ENCODE measurements at places on chromosomes 7 and 10.

DNA sequence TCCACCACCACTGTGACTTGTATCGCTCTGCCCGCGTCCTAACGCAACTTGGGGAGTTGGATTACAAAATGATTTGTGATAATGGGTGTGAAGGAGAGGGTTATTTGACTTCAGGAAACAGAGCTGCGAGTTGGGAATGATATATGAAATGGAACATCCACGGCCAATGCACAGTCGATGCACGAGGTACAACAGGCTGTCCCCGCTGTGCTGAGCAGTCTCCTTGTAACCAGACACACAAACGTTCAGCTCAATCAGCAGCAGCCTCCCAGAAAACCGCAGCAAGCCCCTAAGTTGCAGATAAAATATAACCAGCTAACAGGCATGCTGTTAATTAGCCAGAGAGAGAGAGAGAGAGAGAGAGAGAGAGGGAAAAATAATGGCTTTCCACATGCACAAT lies 332.7 kb upstream of the MGMT start:
- no peak for DNase-seq

- peak; percentile 90 for DNase-seq
These were observed 41.8 kb downstream of the BLNK start for GRCh38 chr10:96229568-96230030.

GRCh38 chr7:138287549-138287948 lies 172.5 kb upstream of the TRIM24 start:
- no peak for DNase-seq

- DNase-seq, result no peak
These were observed 31.6 kb downstream of the TRIM8 start for GRCh38 chr10:102675666-102676533.

GRCh38 chr7:74226633-74227032 lies 16.8 kb downstream of the LAT2 start:
- DNase-seq, result no peak

- DNase-seq, result no peak
These were observed 54.6 kb upstream of the PITRM1 start for GRCh38 chr10:3226960-3227744.

DNA sequence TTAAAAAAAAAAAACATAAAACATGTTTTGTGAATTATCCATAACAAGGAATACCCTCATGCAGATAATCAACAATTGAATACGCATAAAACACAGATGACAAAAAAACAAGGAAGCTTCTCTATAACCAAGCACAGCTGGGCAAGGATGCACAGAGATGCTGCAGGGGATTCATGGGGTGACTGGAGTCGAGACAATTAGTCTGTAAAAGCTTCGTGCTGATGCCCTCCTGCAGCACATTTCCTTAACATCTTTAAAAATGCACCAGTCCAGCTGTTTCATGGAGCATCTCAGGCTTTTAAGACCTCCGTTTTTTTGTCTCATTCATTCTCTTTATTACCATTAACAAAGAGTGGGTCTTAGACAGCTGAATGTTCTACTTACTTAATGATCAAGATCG lies 794.0 kb upstream of the C7orf33 start:
- no peak for DNase-seq

- DNase-seq, result no peak
These were observed 3.0 kb upstream of the ABHD11 start for GRCh38 chr7:73741600-73741999.

DNA sequence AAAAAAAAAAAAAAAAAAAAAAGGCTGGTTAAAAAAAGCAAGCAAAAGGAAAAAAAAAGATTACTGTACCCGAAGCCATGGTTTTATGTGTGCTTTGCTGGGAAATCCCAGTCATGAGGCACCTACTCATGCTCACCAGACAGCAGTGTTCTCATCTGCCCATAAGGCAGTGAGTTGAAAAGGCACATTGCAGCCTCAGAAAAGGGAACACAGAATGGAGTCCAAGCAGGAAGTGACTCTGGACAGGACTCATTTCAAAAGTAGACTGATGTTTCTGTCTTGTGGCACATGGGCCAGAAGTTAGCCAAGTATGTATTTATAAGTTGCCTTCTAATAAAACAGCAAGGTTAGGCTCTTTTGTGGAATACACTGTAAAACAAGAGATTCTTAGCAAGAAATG lies 40.2 kb downstream of the PDSS1 start:
- DNase-seq, result no peak

- no peak for DNase-seq
These were observed 105.4 kb upstream of the LAMB4 start for GRCh38 chr7:108235451-108236061.

GRCh38 chr7:88670536-88670935 lies 89.0 kb upstream of the ZNF804B start:
- no peak for DNase-seq

GRCh38 chr10:131560706-131561355 lies 249.3 kb upstream of the TCERG1L start:
- no peak for DNase-seq

DNA sequence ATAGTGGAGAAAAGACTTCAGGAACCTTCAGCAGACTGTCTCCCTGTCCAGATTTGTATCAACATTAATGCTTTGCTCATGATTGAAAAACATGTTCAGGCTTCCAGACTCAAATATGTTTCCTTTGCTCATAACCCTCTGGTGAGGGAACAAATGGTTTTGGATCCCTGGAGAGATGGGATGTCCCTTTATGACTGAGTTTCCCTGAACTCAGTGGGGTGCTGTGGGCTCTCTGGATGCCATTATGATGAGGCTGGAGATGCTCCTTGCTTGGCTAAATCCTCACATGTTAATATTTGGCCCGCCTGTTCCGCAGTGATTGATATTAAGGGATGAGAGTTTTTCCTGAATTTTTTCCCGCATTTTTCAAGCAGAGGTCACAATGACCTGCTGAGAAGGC lies 749.4 kb downstream of the SUGCT start:
- no peak for DNase-seq

DNA sequence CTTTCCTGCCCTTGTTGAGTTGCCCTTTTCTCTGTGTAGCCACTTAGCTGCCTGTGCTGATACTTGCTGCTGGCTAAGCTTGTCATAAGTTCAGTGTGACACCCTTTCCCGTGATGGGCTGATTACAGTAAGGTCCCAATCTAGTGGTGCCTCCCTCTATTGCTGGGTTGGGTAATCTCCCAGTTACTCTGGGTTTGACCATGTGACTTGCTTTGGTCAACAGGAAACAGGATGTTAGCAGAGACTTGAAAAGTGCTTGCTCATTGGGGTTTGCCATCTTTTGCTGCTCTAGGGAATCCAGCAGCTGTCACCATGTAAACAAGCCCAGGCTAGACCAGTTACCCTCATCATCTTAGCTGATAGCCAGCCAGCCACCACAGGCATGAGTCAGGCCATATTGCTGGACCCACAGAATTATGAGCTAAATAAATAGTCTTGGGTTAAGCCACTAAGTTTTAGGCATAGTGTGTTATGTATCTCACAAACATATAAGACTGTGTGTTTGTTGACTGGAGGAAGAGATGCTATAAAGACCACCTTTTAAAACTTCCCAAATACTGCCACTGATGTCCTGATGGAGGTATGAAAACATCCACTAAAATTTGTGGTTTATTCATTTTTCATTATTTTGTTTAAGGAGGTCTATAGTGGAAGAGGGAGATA lies 4.0 kb upstream of the LEP start:
- no peak for DNase-seq

DNA sequence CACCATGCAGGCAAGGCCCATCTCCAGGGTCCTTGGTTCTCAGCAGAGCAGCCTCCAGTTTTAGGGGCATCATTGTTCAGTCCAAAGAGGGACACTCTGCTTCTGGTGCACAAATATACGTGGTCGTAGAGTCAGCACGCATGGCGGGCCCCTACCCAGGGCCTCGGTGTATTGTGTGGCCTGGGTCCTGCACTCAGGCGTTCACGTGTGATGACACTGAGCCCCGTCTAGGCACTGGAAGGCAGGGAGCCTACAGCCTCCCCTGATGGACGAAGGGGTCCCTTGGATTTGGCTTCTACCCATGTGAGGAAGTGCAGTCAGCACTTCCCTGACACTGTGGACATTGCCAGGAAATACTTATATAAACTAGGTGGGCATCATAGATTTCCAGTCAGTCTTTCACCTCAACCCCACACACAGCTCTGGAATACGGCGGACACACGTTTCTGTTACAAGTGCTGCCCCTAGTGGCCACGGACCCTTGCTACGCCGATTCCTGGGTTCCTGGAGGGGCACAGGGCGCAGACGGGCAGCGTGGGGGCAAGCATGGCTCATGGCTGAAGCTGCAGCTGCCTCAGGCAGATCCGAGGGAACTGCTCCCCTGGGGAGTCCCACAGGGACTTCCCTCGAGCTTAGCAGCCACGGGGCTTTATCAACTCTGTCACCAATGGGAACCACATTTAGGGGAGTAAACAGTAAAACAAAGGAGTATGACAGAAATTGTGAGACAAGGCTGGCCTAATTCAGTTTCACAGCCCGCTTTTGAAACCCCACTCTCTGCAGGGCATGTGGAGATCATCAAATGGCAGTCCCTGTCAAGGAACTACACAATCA lies 25.4 kb downstream of the AIFM2 start:
- no peak for DNase-seq

DNA sequence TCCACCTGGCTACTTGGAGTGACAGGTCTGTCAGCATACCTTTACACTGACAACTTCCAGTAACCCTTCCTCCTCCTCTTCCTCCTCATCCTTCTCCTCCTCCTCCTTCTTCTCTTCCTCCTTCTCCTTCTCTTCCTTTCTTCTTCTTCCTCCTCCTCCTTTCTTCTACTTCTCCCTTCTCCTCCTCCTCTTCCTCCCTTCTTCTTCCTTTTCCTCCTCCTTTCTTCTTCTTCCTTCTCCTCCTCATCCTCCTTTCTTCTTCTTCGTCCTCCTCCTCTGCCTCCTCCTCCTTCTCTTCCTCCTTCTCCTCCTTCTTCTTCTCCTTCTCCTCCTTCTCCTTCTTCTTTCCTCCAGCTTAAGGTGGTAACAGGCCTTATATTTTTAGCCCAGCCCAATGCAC lies 109.3 kb upstream of the PLXDC2 start:
- DNase-seq, result peak; percentile 73

DNA sequence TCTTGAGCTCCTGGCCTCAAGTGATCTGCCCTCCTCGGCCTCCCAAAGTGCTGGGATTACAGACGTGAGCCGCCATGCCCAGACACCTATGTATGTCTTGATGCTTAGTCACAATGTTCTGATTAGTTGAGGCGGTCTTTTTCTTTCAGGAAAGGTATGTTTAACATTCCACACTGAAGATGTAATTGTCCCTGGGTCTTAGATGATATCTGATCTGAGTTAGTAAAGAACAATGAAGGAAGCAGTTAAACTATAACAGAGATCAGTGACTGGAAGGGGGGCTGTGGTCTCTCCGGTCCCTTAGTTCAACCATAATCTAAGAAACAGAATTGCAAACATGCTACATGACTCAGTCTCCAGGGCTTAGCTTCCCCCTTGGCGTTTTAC lies 31.5 kb upstream of the SH2D4B start:
- DNase-seq, result no peak

DNA sequence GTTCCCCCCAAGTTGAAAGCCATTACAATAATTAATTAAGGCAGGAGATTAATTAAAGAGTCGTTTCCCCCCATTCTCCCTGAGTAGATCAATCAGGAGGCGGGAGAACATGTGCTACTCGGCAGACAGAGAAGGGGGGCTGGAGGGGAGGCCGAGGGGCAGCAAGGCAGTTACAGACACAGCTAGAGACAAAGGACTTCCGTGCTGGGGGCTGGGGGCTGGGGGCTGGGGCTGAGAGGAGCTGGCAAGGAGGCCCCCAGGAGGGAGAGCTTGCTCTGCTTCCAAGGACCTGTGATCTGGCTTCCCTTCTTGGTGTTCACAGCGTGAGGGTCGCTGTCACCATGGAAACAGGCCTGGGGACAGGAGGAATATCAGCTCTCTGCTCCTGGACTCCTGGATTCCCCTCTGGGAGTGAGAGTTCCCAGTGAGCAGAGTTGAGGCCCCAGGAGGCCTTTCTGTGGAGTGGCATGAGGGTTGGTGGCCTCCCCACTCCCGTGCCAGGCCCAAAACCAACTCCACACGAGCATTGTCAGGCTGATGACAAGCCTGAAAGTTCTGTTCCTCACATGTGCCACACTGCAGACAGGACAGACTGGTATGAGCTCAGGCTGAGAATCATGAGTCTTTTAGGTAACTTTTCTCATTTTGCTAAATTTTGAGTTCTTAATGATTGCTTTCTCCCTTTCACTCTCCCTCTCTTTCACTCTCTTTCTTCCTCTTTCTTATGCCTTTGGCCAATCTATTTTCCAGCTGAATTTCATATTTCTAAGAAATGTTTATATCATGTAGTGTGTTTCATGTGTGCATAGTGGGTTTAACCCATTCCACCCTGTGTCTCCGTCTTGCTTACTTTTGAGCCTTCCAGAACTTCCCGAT lies 16.4 kb downstream of the FAM241B start:
- DNase-seq, result no peak

DNA sequence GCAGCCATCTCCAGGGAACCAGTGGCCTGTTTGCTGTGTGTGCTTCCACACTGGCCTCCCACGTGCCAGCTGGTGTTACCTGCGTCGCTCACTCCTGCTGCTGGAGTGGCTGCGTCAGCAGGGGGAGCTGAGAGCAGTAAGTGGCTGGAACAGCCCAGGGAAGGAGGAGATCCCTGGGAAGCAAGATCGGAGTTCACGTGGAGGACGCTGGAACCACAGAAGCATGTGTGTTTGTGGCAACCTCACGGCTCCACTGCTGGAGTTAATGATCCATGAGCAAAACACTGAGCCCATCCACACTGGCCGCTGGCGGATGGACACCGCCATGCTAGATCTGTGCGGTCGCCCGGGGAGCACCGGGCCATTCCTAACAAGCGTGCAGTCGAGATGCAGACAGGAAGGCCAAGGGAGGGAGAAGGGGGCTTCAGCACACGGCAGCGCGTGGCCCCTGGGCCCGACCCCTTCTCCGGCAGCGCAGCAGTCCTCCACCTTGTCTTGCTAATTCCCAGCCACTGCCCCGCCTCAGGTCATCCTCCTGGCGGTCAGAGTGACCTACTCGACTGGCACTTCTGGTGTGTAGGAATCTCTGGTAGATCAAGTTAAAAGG lies 68.5 kb upstream of the EEPD1 start:
- DNase-seq, result peak; percentile 92

Measured in T47D (cell line).